Memory B cell (primary cell): ENCODE measurements at places on chromosomes 3 and 15.

DNA sequence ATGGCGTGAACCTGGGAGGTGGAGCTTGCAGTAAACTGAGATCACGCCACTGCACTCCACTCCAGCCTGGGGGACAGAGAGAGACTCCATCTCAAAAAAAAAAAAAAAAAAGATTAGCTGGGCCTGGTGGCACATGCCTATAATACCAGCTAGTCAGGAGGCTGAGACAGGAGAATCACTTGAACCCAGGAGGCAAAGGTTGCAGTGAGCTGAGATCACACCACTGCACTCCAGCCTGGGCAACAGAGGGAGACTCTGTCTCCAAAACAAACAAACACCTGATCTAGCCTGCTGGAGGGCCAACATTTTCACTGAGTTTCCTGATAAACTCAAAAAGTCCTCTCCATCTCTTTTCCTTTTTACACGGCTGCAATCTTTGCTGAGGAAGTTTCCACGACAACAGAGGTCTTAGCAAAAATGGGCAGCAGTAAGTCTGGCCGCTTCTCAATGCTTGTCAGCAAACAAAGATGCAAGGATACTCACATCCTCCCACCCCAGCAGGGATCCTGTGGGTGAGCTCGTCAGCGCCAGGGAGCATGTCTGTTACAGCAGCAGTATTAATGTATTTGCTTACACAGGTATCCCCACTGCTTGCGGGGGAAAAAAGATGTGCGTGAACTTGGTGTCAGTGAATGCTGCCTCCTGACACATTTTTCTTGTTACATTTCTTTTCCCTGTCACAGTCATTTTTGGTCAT lies 21.0 kb upstream of the CCDC174 start:
- no peak for DNase-seq

DNA sequence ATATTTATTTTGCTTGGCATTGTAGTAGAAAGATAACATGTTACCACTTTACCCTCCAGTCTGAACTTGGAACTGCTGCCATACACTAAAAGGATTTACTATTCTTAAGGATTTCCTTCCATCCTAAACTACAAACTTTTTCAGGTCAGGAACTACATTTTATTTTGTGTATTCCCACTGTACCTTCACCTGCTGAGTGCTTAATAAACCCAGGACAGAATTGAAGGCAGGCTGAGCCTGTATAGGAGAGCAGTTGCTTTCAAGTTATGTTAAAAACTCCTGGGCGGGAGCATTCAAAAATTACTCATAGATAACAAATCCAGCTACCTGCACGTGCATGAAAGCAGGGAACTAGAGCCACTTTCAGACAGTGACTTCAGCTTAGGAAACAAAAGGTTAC lies 58.3 kb downstream of the CACNA1D start:
- no peak for DNase-seq

- no peak for DNase-seq
Measured at GRCh38 chr3:70753572-70753971, 441.1 kb upstream of the MDFIC2 start.

GRCh38 chr15:79523266-79523665 lies 91.1 kb downstream of the MINAR1 start:
- no peak for DNase-seq

GRCh38 chr3:170697131-170697530 lies 111.3 kb upstream of the SLC7A14 start:
- no peak for DNase-seq

GRCh38 chr3:107986505-107986904 lies 104.3 kb downstream of the CD47 start:
- no peak for DNase-seq

GRCh38 chr3:116299646-116300081 lies 145.6 kb downstream of the LSAMP start:
- no peak for DNase-seq

DNA sequence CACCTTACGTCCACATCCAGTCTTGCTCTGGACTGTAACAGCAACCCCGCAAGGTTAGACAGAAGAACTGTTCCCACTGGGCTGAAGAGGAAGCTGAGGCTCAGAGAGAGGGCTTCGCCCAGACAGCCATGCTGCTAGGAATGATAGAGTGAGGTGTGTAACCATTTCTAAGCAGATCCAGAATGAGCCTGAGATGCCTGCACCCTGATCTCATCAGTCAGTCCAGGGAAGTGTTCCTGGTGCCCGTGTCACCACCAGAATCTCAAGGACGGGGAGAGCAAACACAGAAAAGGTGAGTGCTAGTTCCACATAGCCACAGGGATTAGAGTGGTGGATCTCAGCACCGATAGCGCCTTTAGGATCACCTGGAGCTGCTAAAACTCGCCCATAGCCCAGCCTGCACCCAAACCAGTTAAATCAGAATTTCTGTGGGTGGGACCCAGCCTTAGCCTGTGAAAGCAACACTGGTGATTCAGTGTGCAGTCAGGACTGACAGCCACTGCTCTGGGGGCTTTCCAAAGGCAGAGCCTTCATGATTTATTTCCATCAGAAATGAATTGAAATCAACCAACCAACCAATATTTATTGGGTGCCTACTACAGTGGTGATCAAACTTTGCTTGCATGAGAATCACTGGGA lies 12.3 kb downstream of the ISLR start:
- DNase-seq: no peak

DNA sequence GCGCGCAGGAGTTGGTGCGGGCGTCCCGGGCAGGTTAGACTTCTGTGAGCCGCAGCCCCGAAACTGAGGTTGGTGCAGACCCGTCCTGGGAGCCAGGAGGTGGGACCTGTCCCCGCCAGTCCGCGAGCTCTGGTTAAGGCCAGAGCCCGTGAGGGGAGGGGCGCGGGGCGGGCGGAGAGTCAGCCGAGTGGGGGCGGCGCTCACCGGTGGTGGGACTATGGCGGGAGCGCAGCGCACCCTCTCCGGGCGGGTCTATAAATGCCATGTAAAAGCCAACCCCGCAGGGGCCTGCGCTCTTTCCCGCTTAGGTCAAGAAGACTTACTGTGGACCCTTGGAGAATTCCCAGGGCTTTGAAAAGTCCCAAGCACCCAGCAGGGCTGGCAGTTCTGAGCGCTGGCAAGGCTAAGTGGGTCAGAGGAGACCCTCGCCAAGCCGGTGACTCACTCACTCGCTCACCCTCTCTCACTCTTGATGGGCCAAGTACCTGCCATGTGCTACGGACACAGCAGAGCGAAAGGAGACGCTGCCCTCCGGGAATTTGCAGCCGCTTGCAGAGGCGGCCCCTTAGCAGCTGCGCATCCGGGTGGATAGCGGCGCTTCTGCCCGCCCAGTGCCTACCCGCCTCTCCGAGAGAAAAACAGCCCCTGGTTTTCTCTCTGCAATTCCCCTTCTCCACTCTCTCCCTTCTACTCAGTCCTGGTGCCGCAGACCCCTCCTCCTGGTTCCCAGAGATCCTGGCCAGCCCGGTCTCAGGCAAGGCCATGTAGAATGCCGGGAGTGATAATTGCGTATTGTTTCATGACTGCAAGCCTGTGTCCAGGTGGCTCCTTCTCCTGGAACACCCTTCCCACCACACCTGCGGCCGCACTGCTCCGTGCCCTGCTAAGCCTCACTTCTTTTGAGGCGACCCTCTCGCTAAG lies at the start of gene ALDH1L1:
ALDH1L1 (minus strand) TSS at position 110 of the 921 bp plus-strand sequence. CDS start 19,607 bp downstream, outside the sequence.
- DNase-seq: no peak

GRCh38 chr3:174598885-174599439 lies 260.2 kb upstream of the NAALADL2 start:
- DNase-seq: no peak

GRCh38 chr3:159764490-159765029 lies 224.1 kb upstream of the IL12A start:
- no peak for DNase-seq

DNA sequence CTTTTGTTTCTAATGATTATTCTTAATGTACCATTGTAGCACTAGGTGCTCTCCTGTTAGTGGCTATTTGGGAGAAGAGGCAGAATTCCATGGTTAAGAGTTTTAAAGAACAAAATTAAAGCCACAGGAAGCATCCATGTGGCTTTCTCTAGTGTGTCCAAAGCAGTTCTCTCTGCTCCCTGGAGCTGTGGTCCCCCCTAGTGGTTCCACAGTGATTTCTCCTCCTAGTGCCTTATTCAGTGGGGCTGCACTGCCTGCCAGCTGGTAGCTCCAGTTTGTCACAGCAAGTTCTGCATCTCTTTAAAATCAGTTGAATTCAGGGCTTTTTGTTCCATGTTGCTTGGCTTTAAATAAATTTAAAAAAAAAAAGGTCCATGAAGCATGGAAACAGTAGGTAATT lies 39.6 kb upstream of the FAM98B start:
- no peak for DNase-seq

DNA sequence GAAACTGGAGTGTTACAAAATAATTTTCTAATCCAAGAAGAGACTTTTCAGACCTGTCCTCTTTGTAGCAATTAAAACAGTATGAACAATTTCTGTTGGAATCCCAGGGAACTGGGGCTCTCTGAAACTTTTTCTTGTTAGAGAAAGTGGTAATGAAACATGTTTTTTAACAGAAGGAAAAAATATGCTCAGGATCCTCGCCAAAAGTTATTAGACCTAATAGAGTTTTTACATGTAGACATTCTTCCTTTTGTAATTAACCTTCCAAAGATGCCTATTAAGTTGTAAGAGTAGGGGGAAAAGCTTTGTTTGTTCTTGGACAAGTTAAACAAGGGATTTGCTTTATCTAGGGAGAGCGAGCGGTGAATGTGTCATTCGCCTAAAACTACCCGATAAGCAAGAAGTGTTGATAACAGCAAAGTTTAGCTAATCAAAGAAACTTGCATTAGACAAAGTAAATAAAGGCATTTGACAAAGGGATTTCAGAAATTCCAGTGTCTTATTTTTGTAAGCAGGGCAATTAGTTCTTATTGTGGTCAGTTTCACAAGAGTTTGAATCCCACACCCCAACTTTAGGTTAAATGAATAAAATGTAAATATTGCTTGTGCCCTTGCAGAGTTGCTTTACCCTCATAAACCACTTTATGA lies 2.3 kb downstream of the RARB start:
- DNase-seq: no peak

DNA sequence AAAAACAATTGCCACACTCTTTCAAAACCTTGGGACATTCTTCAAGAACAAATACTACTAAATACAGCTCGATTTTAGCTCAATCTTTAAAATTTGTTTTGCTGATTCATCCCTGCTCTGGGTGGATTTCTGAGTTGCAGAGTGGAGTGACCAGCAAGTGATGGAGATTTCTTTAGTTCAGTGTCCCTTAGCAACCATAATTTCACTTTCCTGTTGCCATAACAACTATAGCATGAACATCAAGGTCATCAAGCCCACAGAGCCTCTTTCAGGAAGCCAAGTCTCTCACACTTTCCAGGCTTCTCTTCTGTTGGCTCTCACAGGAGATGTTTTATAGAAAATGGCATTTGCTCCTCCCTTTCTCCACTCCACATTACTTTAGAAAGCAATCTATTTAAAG lies 597.2 kb upstream of the ADAMTS9 start:
- no peak for DNase-seq

DNA sequence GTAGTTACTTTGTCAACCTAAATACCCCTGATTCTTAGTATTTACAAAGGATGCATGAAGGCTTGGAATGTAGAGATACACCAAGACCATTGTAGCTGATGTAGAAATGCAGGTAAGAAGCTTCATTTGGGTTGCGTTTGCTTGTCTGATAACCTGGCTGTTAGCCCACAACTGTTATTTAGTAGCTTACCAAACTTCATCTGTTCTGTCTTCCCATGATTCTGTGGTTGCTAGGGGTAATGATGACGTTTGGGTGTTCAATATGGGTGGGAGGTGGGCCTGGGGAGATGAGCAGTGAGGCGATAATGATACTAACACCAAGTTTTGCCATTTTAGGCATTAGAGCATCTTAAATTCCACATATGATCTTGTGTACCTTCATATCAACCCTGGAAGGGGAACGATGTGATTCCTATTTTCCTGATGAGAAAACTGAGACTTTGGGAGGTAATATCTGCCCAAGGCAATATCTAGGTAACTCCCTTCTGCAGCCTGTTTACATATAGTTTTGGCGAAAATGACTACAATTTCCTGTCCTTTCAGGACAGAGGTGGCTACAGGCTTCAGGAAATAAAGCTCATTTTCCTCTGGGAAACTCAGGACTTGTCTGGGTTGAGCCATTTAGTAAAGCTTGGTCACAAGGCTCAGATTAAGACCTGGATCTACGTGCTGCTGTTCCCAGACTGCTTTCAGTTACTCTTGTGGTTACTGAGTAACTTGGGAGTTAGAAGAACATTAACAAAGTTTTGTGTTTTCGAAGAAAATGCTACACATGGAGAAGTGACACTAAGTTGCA lies 26.8 kb downstream of the FNDC3B start:
- DNase-seq: no peak
